ENCODE measurements at places on chromosomes 4 and X.

- no peak for DNase-seq
Observed at GRCh38 chrX:10231461-10231860, 74.7 kb downstream of the CLCN4 start.

- DNase-seq, result no peak
Observed at GRCh38 chr4:99945718-99946355, 581 bp downstream of the DNAJB14 start.

DNA sequence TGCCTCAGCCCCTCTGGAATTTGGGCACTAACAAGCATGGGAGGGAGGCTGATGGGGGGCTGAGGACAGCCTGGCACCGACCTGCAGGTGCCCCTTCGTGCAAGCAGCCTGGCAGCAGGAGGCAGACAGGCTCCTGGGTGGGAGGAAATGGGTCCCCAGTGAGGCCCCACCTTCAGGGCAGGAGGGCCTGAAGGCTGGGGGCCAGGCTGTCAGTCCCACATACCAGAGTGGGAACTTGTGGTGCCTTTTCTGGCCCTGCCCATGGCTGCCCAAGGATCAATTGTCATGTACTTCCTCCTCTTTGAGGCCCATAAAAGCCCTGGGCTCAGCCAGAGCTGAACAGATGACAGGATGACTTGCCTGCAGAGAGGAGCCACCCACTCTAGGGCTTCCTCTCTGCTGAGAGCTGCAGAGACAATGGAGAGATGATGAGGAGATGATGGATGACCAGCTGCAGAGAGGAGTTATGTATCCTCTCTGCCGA, 141.0 kb downstream of the PDHA2 start:
- DNase-seq, result no peak

DNA sequence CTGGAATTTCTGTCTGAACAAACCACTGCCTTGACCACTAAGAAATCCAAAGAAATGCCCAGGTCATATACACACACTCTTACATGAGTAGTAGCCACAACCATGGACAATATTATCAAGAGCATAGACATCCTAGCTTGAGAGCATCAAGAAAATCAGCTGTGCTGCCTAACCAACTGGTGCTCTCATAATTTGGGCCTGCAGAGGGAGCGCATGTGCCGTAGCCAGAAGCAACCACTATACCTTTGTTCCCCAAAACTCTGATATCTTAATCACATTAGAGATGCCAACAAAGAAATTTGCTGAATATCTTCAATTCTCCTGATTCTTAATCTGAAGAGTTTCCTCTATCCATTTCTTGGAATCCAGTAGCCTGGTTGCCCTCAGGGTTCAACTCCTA, 163.6 kb downstream of the ZNF674 start:
- peak; percentile 46 for DNase-seq

GRCh38 chr4:8506373-8507195, 66.0 kb downstream of the TRMT44 start:
- DNase-seq, result no peak

- DNase-seq, result no peak
Observed at GRCh38 chr4:140603286-140603685, 34.5 kb upstream of the UCP1 start.

DNA sequence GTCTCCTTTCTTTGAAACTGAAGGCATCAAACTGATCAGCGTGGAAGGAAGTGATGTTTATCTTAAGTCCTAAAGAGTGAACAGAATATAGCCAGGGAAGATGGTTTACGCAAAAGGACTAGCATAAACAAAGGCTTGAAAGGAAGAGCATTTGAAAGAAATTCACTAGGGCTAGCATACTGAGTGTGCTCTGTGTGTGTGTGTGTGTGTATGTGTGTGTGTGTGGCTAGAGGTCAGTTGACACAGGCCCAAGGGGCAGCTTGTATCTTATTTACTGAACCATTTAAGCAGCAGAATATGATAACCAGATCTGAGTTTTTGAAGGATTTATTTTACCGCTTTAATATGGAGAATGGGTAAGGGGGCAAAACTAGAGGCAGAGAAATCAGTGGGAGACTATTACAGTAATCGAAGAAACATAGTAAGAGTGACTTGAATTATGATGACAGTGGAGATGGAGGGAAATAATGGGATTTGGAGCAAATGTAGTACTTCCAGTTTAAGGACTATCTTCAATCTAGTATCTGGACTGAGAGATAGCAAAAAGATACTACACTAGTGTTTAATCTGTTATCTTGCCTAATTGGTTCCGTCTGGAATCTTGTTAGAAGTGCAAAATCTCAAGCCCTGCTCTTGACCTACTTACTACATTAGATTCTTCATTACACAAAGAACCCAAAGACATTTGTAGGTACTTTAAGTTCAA, 36.9 kb downstream of the CEP44 start:
- no peak for DNase-seq

GRCh38 chrX:24423960-24424359, 41.1 kb upstream of the PDK3 start:
- no peak for DNase-seq

DNA sequence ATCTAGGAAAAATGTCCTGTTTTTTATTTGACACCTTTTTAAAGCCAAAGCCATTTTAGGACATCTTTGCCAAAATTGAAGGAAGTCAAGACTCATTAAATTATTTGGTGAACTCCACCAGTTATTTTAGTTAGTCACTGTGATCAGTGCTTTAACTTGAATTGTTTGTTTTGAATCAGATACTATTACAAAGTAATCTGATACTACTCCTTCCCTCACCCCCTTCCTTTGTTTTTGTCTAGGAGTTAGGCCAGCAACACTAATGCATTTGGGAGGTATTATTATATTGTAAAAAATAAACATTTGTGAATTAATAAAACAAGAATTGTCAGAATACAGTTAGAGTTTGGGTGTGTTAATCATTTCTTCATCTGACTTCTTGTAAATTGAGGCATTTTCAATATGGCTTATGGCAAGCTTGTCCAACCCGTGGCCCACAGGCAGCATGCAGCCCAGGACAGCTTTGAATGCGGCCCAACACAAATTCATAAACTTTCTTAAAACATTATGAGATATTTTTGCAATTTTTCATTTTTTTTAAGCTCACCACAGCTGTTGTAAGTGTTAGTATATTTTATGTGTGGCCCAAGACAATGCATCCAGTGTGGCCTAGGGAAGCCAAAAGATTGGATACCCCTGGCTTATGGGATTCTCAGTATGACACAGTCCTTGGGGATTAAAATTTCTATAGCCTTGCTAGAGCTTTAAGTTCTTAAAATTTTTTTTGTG, 182.2 kb downstream of the BMPR1B start:
- DNase-seq, result no peak

- DNase-seq, result no peak
Observed at GRCh38 chrX:23935106-23935505, 27.3 kb downstream of the CXorf58 start.

- no peak for DNase-seq
Observed at GRCh38 chr4:124874172-124874450, 161.6 kb upstream of the ANKRD50 start.

DNA sequence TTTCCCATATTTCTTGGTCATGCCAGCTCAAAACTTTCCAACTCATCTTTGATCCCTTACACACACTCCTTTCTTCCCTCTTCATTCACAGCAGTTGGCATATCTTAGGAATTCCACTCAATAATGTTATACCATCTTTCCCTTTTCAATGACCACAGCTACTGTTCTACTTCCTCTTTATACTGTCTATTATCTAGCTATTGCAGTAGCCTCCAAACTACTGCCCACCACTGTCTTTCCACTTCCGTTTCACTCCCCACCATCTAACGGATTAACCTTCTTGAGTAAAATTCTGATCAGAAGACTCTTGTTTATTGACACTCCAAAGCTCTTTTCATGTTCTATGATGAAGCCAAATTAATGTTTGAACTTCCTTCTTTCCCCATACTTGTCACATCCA, 55.8 kb downstream of the ADAMTS3 start:
- DNase-seq, result no peak

All from activated CD8-positive, alpha-beta T cell treated with anti-CD3 and anti-CD28 coated beads, Interleukin-2, amount 10 ng/mL, durations not matched to agents 7 days and 5 days (primary cell).